ENCODE measurements at places on chromosomes 1 and 21.

DNA sequence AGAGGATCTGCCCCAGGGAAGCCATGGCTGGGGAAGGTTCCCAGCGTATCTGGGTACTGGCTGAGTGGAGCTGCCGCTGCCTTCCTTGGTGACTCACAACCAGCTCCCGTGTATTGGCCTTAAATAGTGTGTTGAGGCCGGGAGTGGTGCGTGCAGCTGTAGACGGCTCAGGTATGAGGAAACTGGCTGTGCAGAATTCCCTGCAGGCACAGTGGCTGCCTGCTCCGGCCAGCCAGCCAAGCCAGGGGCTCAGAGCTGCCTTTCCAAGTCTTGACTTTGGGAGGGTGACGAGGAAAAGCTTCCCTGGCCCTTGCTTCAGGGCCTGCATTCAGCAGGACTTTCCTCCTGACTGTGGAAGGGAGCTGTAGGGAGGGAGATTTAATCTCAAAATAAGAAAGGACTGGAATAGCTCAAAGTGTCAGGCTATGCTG, at the start of gene VTCN1:
Gene VTCN1 (minus strand): TSS at position 97 of the 431 bp plus-strand sequence. CDS start 72 bp downstream, at position 25.
- no peak for DNase-seq

- peak; percentile 86 for DNase-seq
Observed at GRCh38 chr21:38985568-38986378, 180.0 kb downstream of the ETS2 start.

DNA sequence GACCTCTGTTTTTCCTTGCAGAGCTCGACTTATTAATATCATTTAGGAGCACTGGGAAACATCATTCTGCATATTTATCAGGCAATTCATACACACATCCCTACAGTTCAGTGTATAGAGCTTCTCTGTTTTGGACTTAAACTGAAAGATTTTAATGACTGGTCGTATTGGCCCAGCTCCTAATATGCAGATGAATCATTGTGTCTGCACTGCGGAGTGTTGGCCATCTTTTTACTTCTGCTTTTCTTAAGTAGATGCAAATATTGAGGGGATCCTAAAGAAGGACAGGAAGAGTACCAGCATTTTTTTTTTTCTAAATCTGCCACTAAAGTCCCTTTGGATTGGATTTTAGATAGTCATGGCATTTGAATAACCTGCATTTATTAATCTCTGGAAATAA, 154.8 kb downstream of the BACH1 start:
- DNase-seq = no peak

GRCh38 chr1:189960769-189961168, 516.9 kb downstream of the BRINP3 start:
- DNase-seq = no peak

DNA sequence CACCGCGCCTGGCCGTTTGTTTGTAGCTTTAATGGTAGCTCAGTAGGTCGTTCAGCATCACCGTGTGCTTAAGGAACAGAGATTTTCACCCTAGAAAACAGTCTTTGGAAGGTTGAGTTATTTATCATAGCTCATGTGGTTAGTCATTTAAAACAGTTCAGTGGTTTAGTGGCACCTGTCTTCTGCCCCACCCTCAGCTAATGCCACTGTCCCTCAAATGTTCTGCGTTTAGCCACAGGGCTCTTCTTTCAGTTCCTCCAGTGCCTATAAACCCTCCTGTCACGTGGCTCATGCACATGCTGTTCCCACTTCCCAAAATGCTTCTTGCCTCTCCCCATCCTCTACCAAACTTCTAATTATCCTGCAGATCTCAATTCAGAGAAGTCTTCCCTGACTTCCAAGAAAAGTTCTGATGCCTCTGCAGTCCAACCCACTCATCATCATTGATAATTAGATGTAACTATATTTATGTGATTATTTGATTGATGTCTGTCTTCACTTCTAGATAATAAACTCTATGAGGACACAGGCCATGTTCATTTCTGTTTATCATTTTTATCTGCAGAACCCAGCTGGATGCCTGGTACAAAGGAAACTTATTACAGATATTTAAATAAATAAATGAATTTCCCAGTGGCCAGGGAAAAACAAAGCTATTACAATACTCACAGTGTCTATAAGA, 14.4 kb upstream of the DIPK1A start:
- DNase-seq = no peak

DNA sequence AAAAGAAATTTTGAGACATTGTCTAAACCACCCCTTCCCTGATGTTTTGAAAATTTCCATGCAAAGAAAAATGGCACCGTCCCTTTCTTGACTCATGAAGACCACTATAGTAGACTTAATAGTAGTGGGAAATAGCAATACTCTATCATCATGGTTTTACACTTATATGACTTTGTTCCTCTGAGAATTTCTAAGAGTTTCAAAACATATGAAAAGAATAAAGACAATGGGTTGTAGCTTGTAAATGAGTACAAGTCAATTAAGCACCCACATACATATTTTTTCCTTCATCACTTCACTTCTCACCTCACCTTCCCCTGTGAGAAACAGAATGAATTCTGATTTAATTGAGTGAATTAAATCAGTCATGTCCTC, 151.7 kb downstream of the LYPLAL1 start:
- no peak for DNase-seq

- no peak for DNase-seq
Observed at GRCh38 chr1:10696977-10697376, 99.5 kb downstream of the CASZ1 start.

DNA sequence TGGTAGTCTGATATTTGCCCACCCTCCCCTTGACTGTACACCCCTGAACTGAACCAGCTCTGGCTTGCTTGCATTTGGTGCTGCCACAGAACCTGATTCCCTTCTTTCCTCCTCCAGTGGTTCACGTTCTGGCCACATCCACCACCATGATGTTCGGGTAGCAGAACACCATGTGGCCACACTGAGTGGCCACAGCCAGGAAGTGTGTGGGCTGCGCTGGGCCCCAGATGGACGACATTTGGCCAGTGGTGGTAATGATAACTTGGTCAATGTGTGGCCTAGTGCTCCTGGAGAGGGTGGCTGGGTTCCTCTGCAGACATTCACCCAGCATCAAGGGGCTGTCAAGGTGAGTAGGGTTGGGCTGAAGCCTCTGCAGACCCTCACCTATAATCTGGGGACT, 1.8 kb downstream of the CDC20 start:
- no peak for DNase-seq

- no peak for DNase-seq
Observed at GRCh38 chr1:171112119-171112518, 21.4 kb downstream of the FMO3 start.

GRCh38 chr1:41919131-41919530, 409 bp upstream of the HIVEP3 start:
- no peak for DNase-seq

Measured in SJSA1 (cell line).